ENCODE measurements at places on chromosomes 11 and 22. TPM values are rescaled to one million over a fixed set of nuclear protein-coding genes. Genes with fewer than 3 reads are reported as not detected.

DNA sequence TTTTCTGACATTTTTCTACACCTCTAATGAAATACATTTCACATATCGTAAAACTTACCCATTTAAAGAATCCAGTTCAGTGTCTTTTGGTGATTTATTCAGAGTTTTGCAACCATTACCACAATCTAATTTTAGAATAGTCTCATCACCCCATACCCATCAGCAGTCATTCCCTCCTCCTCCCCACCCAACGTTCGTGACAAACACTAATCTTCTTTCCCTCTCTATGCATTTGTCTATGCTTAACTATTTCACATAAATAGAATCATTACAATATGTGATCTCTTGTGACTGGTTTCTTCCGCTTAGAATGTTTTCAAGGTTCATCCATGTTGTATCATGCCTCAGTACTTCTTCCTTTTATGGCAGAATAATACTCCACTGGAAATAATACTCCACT lies 9.5 kb downstream of the TTC28 start:
- DNase-seq = no peak

- no peak for DNase-seq
These were observed 129.9 kb upstream of the TTC12 start for GRCh38 chr11:113184498-113184897.

The NNMT gene
- polyA plus RNA-seq = 0.40 TPM

DNA sequence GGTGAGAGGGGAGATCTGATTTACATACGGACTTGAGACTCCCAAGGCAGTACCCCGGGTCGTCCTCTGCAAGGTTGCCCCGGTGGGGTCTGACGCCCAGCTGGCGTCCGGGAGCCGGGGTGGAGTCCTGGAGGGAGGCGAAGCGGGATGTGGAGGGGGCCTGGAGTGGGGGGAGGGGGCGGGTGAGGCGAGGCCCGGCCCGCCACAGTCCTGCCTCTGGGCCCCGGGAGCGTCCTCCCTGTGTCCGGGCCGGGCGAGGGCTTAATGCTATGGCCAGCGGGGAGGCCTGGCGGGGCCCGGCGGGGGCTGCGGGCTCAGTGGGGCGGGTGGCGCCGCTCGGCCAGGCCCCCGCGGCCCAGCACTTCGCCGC lies 2.4 kb upstream of the MYBPC3 start:
- DNase-seq = peak; percentile 60

The GPHA2 gene
- 1.8 TPM for polyA plus RNA-seq

GRCh38 chr11:102703826-102704493 lies 1.6 kb downstream of the MMP27 start:
- DNase-seq = no peak

The PTDSS2 gene
- polyA plus RNA-seq = 22.7 TPM

DNA sequence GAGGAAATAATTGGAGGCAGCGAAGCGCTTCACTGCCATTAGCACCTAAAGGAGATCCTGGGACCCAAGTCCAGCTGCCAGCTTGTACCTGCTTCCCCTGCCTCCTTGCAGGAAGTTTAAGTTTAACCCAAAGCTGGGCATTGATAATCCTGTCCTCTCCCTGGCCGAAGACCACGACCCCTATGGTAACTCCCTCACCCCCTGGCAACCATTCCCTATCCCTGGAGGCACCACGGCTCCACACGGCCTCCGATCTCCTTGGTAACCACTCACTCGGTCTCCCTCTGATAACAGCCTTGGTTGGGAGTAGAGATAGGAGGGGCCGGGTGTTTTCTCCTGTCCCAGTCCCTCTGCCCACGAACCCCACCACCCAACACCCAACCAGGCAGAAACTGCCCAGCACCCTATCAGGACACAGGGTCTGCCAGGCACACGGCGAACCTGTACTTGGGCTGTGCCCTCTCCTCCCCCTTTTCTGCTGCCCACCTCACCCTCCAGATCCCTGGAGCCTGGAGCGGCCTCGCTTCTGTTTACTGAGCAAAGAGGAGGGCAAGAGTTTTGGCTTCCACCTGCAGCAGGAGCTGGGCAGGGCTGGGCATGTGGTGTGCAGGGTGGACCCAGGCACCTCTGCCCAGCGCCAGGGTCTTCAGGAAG lies 833 bp downstream of the NHERF4 start:
- DNase-seq = no peak

GRCh38 chr22:30029512-30029911 lies 50.8 kb upstream of the HORMAD2 start:
- no peak for DNase-seq

Measured in GM23338 (cell line).